ENCODE measurements at places on chromosomes 5 and 9.

DNA sequence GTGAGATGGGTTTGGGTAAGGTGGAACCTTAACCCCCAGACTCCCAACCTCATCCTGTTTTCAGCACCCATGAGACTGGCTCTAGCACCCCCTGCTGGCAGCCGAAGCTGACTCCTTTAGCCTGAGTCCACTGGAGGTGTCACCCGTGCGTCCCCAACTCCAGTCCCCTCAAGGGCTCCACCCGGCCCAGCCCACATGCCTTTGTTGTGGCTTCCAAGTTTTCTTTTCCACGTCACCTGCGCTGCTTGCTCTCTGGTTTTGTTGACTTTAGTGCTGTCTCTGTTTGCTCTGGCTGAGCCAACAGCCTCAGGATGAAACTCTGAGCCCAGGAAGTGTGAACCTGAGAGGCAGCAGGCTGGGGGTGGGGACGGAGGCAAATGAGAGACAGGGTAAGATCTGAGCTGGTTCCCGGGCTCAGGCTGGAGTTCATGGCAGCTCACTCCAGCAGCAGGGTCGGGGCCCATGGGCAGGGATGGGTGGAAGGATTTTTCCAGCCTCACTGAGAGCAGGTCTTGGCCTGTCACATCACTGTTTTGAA is 13.2 kb upstream of the AQP7 start:
- DNase-seq = peak; percentile 75

DNA sequence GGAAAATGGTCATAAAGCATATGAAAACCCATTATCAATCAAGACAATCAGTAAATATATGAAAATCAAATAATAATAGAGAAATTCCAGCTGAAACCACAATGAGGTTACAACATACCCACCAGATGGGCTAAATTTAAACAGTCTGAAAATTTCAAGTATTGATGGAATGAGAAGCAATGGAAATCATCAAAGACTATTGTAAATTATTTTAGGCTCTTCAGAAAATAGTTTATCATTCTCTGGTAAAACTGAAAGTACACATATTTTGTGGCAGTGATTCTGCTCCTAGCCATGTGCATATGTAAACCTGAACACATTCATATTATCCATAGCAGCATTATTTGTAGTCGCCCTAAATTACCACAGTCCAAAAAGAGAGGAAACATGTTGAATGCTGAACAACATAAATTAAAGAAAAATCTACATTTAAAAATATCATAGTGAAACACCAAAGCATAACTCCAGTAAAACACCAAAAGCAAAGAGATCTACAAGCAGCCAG is 215.3 kb downstream of the PRELID2 start:
- no peak for DNase-seq

GRCh38 chr5:138466900-138467710 is 1.8 kb downstream of the EGR1 start:
- DNase-seq = no peak

DNA sequence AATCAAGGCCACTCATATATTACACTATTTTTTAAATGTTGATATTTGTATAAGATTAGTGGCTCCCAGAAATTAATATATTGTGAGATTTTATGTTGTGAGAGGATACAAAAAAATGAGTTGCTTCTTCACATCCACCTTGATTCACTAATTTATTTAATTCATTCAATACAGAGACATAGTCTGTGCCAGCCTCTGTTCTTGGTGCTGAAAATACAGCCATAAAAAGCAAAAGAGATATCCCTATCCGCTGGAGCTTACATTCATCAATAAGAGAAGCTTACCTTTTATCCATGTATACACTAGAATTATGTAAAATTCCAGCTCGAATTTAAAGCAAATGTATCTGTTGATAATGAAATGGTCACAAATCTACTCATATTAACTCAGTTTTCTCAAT is 92.2 kb upstream of the GABRG2 start:
- no peak for DNase-seq

Measured in stimulated activated CD4-positive, alpha-beta T cell treated with anti-CD3 and anti-CD28 coated beads, TNF-alpha, amount 100 ng/mL, for 4 hours (primary cell).